ENCODE measurements at places on chromosomes 5 and 9.

GRCh38 chr9:13823026-13823425 is 490.9 kb downstream of the NFIB start:
- no peak for DNase-seq

DNA sequence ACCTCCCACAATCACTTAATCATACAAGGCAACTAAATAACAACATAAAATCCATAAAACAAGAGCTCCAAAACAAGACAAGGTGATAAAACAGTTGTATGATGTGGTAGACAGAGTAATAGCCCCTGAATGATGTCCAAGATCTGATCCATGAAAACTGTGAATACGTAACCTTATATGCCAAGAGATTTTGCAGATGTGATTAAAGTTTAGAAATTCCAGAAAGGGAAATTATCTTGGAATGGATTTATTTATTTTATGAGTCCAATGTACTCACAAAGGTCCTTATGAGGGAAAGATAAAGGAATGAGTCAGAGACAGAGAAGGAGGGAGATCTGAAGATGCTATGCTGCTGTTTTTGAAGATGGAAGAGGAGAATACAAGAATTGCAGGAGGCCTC is 1775.7 kb upstream of the C9orf72 start:
- DNase-seq, result no peak

DNA sequence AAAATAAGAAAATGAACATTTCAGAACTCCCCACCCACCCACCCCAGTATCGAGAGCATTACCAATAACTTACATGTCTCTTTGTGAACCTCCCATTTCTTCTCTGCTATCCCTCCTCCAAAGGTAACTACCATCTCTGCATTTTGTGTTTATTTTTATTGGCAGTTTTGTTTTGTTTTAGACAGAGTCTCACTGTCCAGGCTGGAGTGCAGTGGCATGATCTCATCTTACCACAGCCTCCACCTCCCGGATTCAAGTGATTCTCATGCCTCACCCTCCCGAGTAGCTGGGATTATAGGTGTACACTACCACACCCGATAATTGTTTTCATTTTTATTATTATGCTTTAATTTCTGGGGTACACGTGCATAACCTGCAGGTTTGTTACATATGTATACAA is 21.7 kb upstream of the GLIS3 start:
- DNase-seq, result no peak

- no peak for DNase-seq
Observed at GRCh38 chr5:158869854-158870253, 229.9 kb downstream of the EBF1 start.

DNA sequence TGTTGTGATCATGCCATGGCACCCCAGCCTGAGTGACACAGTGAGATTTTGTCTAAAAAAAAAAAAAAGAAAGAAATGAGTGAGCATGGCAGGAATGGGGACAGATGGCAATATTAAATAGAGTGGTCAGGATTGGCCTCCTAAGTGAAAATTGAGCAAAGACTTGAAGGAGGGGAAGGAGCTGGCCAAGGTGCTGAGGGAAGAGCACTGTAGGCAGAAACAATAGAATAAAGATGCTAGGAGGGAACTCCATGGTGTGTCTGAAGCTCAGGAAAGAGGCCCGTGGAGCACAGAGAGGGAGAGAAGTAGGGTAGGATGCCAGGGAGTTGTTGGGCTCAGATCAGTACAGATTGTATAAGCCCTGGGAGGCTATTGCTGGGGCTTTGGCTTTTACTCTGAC is 64.4 kb upstream of the PCAT7 start:
- DNase-seq, result no peak

- no peak for DNase-seq
Observed at GRCh38 chr9:121752929-121753328, 101.5 kb downstream of the DAB2IP start.

GRCh38 chr5:120088836-120089235 is 375.3 kb upstream of the PRR16 start:
- no peak for DNase-seq

DNA sequence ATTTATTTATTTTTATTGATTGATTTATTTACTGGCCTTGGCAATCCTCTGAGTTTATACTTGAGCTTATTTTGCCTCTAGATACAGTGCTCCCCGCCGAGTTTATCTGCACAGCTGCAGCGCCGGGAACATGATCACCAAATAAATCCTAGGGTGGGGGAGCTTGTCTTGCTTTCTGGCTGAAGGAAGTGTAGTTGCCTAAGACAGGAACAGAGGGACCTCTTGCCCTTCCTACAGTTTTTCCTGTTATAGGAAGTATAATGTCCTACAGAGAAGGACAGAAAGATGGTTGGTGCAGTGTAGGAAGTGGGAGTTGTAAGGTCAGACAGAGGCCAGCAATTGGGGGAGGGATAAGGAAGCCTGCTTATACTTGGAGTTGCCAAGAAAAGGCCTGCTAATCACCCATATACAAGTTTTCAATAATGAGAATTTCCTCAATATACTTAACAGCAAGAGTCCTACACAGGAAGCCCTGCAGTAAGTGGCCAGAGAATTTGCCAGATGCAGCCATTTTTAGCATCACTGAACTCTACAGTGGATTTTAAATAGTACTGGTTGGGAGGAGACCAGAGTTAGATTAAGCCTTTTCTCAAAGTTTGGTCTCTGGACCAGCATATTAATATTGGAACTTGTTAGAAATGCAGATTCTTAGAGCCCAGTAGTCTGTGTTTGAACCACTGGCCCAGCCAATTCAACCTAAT is 7.7 kb downstream of the AOPEP start:
- DNase-seq, result no peak

DNA sequence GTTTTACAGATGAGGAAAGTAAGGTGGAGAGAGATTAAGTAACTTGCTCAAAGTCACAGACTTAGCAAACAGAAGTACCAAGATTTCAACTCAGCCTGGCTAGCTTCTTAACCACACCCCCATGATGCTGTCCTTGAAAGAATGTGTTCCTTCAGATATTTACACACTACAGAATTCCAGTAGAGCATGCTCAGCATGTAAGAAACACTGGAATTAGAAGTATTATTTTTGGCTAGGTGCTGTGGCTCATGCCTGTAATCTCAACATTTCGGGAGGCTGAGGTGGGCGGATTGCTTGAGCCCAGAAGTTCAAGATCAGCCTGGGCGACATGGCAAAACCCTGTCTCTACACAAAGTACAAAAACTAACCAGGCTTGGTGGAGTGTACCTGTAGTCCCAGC is 142.4 kb downstream of the EDIL3 start:
- no peak for DNase-seq

- no peak for DNase-seq
Observed at GRCh38 chr9:68505681-68506409, 34.8 kb downstream of the TMEM252 start.

- DNase-seq, result no peak
Observed at GRCh38 chr9:116372081-116372673, 218.6 kb downstream of the PAPPA start.

GRCh38 chr9:128390150-128390812 is 19.1 kb downstream of the URM1 start:
- no peak for DNase-seq

- no peak for DNase-seq
Observed at GRCh38 chr5:91390268-91390667, 7.2 kb upstream of the ARRDC3 start.

DNA sequence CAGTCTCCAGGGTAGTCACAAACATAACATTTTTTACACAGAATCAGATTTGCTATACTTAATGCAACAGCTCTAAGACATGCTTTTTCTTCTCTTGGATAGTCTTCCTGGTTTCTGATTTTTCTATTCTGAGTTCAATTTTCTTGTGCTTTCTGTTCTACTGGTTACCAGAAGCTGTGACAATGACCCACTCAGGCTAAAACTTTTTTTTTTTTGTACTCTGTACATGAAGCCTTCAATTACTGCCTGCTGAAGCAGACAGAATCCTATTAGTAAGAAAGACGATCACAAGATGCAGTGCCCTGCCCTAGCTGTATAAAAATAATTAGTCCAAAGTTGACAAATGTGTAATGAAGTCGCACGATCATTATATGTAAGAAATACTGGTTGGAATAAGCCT is 231.1 kb upstream of the TBCA start:
- no peak for DNase-seq

GRCh38 chr5:68911840-68912690 is 181.7 kb upstream of the SLC30A5 start:
- DNase-seq, result no peak

DNA sequence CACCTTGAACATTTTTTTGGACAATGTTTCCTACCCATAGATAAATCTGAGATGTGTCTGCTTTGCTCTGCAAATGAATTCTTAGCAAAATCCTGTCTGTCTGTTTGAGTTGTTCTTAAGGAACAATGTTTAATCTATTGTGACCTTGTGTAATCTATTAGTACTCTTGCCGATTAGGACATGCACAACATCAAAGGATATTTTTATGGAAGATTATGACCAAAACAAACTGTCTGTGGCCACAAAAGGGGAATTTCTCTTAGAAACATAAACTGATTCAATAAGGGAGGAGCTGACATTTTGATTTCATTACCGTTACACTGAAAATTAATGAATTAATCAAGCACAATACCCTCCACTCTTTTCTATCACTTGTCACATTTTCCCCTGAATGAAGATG is 323.0 kb upstream of the PRR16 start:
- DNase-seq, result no peak

DNA sequence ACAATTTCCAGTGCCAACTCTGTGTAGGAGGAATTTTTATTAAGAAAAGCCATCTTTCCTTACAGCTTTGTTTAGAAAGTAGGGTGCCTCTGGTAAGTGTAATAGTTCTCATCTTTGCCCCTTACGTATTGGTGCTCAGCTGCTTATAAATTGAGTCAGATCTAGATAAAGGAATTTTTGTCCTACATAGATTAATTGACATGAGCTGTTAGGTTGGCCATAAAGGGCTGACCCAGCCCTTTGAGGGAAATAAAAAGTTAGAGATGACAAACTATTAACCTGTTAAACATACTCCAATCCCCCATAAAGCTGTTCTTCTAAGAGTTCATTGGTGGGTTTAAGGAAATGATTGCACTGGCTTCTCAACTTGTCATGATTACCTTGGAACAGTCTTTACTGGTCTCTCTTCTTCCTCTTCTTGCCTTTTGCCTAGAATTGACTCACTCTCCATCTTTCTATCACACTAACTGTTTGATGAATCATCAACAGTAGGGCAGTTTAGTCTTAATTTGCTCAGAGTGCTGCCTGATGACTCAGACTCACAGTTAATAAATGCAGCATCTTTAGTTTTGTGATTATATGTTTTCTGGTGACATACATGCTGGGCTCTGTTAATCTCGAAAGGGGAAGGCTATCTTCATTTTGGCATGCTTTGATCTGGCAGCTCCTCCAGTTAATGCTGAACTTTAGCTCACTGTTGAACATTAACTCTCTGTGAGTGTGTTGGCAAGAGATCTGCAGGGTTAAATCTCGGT is 51.7 kb downstream of the ARHGAP26 start:
- DNase-seq, result no peak

GRCh38 chr5:116813906-116814305 is 239.3 kb upstream of the SEMA6A start:
- no peak for DNase-seq

GRCh38 chr5:14216902-14217301 is 73.8 kb downstream of the TRIO start:
- DNase-seq, result no peak

- no peak for DNase-seq
Observed at GRCh38 chr5:169974121-169974770, 6.0 kb downstream of the INSYN2B start.

- peak; percentile 70 for DNase-seq
Observed at GRCh38 chr5:176609724-176610434, at the start of gene GPRIN1. TSS of gene GPRIN1 (minus strand) at chr5:176610156. CDS start at chr5:176599834, 10,322 bp downstream.

DNA sequence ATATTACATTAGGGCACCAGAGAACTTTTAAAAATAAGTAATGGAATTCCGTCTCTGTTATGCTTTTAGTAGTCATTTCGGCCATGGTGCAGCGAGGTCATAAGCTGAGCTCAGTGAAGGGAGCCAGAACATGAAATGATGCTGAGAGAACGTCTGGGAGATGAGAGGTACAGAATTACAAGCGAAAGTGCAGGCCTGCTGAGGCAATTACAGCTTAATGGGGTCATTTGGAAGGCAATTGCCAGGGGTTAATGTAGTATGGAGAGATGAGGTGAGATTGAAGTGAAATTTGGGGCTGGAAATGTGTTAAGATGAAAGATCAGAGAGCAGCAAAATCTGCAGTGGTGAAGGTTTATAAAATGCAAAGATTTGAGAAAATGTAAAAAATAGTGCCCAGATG is 96.5 kb downstream of the PBX3 start:
- no peak for DNase-seq

DNA sequence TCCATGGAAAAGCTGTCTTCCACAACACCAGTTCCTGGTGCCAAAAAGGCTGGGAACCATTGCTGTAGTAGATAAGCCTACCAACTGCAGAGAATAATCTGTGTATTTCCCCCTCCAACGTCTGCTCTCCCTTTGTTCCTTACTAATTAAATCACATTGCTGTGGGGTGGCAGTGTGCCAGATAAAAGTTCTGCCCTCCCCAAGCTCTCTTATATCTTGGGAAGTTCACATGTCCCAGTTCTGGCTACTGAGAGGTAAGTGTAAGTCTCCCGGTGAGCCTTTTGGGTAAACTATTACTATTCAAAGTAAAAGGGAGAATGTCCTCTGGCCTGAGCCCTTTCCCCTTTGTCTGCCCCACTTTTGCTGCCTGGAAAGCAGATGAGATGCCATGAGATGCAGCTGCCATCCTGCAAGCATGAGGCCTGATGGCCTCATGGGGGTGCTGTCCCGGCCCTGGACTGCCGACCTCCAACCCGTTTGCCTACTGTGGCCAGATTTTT is 14.7 kb downstream of the ENC1 start:
- no peak for DNase-seq

- peak; percentile 67 for DNase-seq
Observed at GRCh38 chr9:116959809-116960208, 272.7 kb downstream of the TRIM32 start.

- DNase-seq, result no peak
Observed at GRCh38 chr9:80931163-80931562, 758.2 kb downstream of the TLE1 start.

GRCh38 chr9:28718226-28718625 is 1144.9 kb upstream of the C9orf72 start:
- DNase-seq, result no peak

- no peak for DNase-seq
Observed at GRCh38 chr9:131037335-131038255, 28.6 kb downstream of the LAMC3 start.

DNA sequence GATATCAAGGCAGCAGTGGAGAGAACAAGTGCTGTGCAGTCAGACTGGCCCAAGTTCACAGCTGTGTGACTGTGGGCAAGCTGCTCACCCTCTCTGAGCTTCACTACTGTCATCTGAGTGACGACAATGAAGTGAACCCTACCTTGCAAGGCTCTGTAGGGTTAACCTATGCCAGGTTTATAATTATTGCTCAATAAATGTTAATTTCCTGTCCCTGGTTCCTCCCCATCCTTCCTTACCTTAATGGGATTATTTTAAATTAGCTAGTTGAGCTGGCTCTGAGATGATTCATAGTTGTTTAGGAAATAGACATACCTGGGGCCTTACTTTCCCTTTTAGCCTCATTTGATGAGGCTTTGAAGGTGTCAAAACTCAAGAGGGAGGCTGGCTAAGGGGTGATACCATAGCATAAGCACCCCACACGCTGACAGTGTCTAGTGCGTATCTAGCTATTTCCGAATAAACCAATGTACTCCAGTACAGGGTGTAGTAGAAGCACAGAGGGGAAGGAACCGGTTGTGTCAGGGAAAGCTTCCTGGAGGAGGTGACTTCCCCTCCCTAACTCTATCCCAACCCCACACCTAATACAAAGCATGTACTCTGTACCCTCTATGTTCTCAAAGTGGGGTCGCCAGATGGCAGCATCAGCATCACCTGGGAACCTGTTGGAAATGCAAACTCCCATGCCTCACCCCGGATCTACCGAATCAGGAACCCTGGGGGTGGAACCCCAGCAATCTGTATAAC is 63.3 kb upstream of the SLC25A51 start:
- DNase-seq, result no peak

- no peak for DNase-seq
Observed at GRCh38 chr5:122985954-122986721, 50.4 kb downstream of the PPIC start.
